Activated naive CD4-positive, alpha-beta T cell (primary cell): ENCODE measurements at places on chromosomes 16 and 17.

DNA sequence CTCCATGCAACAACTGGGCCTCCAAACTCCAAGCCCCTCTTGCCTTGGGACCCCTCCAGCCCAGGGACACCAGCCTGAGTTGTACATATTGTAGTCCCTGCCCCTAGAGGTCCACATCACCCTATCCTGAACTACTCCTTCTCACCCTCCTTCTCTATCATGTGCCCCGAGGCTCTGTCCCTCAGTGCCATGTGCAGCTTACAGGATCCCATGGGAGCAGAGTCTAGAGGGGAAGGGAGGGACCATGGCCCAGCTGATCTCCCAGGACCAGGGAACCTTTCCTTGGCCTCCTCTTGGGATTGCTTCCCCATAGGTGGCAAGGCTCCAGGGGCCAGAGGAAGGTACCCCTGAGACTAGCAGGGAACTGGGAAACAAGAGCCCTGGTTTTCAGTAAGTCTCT lies 35.3 kb downstream of the TMEM132E start:
- no peak for DNase-seq

DNA sequence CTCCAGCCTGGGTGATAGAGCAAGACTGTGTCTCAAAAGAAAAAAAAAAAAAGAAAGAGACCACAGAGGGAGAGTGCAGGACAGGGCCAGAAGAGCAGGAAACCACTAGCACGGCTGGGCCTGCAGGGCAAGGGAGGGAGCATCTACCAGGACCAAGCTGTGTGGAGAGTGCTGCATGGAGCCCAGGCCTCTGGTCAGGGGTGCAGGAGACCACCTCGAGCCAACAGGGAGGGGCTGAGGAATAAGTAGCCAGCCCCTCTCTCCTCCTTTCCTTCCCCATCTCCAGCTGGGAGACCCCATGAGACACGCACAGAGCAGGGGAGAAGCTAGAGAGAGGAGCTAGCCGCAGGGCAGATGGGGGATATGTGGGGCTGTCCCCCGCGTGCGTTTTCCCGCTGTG lies 67.0 kb upstream of the DNAH17 start:
- DNase-seq: no peak

GRCh38 chr17:77836557-77837041 lies 121.9 kb upstream of the TNRC6C start:
- no peak for DNase-seq

GRCh38 chr16:78290872-78291591 lies 191.6 kb downstream of the WWOX start:
- no peak for DNase-seq

DNA sequence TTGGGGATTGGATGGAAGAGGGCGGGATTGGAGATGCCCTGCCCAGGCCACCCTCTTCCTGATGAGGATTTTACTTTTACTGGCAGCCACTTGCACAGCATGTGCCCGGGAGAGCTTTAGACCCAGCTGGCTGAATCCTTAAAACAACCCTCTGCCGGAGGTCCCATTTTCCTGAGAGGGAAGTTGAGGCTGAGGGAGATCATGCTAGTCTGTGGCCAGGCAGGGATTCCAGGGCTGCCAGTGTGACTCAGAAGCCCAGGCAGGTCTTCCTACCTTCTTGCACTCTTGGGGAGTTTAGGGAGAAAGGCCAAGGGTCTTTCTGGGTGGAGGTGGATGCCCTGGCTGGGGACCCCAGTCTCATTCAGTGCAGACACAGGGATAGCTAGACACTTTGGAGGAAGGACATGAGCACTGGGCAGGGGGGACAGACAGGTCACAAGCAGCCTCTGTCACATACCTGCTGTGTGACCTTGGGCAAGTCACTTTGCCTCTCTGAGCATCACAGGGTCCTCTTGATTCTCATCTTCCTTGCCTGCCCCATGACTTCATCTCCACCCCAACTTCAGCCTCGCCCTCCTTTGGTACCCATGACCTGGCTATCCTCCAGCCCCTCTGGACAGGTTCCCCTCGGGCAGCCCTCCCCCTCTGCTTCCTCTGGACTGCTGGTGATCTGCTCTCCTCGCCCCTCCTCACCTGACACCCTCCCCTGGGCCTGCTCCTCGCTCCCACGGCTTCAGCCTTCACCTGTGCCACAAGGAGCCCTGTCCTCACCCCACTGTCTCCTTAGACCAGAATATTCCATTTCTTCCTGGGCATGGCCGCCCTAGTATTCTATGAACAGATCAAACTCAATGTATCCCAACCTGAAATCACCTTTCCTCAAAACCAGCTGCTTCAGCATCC lies 11.3 kb upstream of the DCAF7 start:
- no peak for DNase-seq

DNA sequence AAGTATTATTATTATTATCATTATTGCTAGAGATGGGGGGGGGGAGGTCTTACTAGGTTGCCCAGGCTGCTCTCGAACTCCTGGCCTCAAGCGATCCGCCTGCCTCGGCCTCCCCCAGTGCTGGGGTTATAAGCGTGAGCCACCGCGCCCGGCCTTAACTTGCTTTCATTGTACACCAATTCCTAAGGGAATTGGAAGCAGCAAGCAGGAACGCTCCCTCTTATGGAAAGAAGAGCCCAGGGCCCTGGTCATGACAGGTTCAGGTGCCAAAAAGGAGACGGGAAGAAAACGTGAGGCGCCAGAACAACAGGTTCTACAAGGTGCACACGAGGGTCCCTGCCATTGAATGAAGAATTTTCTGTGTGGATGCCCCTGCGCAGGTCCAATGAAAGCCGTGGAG lies 540 bp upstream of the RPL38 start:
- DNase-seq: no peak

DNA sequence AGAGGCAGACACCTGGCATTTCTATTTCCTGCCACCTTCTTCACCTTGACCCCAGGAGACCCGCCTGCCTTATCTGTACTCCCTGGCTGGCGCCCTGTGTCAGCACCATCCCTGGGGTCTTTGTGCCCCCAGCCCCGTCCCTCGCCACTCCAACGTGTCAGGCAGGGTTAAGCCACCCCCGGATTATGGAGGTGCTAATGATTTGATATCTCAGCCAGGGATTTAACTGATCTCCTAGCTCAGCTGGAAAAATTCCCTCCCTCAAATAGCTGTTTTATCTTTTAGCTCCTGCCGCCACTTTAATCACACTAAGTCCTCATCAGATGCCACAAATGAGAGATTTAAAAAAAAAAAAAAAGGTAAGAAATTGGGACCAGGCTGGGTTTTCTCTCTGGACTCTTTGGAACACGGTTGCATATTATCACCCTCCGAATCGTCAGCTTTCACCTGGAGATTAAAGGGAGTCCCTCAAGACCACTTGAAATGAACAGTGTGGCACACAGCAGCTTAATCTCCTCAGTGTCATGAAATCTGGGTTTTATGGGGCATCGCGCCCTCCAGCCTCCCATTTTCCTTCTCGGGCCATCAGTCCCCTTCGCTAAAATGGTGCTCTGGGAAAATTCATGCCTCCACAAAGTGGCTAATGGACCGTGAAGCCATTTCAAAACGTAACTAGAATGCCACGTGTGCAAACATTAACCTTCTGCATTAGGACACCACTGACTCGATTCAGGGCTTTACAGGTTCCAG lies 26.2 kb upstream of the WFDC1 start:
- no peak for DNase-seq

- DNase-seq: no peak
Measured at GRCh38 chr17:16512011-16512410, 20.0 kb upstream of the LRRC75A start.

DNA sequence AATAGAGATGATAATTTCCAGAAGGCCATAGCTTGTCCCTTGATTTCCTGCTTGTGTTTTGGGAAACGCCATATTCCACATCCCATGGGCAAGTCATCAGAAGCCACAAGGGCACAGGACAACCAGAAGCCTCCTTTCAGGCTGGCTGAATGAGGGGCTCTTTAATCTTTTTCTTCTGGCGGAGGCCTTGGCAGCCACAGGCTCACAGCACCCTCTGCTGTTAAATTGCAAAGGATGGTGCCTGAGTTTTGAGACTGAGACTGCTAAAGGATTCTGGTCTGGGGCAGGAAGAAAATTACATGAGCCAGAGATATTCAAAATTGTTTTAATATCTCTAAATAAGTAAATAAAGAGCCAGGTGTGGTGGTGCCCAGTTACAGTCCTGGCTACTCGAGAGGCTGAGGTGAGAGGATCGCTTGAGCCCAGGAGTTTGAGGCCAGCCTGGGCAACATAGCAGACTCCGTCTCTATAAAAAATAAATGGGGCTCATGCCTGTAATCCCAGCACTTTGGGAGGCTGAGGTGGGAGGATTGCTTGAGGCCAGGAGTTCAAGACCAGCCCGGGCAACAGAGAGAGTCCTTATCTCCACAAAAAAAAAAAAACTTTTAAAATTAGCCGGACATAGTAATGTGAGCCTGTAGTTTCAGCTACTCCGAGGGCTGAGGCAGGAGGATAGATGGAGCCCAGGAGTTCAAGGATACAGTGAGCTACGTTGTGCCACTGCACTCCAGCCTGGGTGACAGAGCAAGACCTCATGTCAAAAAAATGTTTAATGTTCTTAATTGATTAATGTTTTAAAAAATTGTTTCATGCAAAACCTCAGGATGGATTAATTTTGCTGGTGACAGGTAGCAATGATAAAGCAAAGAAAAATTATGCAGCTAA lies 26.3 kb downstream of the AARSD1 start:
- no peak for DNase-seq

DNA sequence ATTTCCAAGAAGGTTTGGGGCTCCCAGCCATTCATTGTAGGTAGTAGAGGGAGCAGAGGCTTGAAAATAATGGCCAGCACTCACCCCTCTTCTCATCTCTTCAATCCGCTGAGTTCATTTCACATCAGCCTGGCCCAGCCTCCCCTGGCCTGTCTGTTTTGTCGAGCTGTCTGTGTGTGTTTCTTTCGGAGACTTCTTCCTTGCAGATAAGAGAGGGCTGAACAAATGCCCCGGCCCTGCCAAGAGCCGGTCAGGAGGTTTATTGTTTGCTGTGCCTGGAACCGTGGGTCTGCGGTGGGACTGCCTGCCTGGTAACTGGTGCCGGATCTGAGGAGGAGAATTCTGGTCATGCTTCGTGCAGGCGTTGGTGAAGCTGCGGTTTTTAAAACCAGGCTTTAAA lies 3.4 kb downstream of the VPS4A start:
- DNase-seq: no peak

GRCh38 chr17:29177541-29177870 lies 2.7 kb downstream of the MYO18A start:
- DNase-seq: no peak
